ENCODE measurements at places on chromosomes 4 and X.

GRCh38 chr4:188971125-188971524 is 831.9 kb downstream of the TRIML1 start:
- DNase-seq: peak; percentile 46

GRCh38 chr4:159175085-159175988 is 72.5 kb downstream of the RAPGEF2 start:
- DNase-seq: peak; percentile 68

DNA sequence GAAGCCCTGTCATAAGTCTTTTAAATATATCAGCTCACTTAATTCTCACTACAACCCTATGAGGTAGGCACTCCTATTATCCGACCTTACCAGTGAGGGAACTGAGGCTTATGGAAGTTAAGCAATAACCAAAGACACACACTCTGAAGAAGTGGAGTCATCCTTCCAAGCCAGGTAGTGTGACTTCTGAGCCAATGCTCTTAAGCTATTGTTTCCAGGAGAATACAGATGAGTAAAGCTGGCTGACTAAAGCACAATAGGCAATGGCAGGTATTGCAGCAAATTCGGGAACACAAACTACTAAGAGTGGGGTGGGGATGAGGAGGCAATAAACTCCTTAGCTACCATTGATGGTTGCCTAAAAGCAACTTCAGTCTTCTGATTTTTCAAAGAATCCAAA is 81.8 kb upstream of the KIT start:
- no peak for DNase-seq

GRCh38 chr4:112765317-112765974 is 128.5 kb downstream of the LARP7 start:
- DNase-seq: no peak

DNA sequence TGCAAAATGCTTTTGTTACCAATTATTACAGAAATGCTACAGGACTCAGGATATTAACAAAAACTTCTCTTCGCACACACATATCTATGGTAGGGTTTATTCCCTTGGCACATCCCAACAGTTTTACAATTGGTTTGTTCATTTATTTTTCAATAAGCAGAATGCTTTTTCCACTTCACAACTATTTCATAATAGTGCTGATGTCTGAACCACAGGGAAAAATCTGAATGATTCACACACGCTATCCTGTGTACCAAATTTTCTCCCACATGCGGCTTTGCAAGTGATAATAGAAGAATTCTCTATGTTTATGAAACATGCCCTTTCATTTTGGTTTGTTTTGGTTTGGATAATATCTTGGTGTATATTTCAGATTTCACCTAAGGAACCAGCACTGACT is 725.7 kb upstream of the TENM3 start:
- DNase-seq: no peak

DNA sequence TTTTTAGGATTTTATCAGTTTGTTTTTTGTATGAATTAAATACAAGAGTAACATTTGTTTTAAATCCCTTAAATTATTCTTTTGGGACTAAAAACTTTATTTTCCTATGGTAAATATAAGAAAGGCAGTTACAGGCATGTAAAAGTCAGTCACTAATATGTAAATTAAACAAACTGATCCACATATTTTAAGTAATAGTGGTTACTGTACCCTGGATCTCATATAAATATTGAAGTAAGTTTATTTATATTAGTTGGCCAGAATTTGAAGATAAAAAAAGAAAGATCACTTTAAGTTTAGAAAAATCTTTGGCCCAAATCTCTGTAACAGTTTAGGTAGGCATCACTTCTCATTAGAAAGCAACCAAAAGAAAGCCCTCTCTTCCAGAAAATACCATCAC is 45.8 kb downstream of the LDB2 start:
- DNase-seq: no peak

GRCh38 chr4:159175989-159176375 is 73.1 kb downstream of the RAPGEF2 start:
- no peak for DNase-seq

- no peak for DNase-seq
Measured at GRCh38 chr4:119290598-119290997, 31.3 kb downstream of the FABP2 start.

GRCh38 chr4:54144661-54145171 is 44.8 kb downstream of the GSX2 start:
- DNase-seq: peak; percentile 94

DNA sequence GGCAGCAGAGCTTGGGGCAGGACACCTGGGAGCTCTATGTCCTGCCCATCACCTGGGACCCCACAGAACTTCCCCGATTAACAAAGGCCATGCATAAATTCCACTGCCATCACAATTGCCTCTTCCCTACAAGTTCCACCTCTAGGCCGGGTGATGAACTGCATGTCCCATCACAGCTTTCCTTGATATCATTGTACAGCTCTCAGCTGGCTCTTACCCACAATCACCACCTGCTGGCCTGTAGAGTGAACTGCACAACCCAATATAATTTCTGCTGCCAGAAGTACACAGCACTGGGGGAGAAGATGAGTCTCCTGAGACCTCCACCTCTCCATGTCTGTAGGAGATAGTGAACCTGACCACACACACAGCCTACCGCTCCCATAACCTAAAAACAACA is 285.0 kb upstream of the AADAT start:
- peak; percentile 17 for DNase-seq

DNA sequence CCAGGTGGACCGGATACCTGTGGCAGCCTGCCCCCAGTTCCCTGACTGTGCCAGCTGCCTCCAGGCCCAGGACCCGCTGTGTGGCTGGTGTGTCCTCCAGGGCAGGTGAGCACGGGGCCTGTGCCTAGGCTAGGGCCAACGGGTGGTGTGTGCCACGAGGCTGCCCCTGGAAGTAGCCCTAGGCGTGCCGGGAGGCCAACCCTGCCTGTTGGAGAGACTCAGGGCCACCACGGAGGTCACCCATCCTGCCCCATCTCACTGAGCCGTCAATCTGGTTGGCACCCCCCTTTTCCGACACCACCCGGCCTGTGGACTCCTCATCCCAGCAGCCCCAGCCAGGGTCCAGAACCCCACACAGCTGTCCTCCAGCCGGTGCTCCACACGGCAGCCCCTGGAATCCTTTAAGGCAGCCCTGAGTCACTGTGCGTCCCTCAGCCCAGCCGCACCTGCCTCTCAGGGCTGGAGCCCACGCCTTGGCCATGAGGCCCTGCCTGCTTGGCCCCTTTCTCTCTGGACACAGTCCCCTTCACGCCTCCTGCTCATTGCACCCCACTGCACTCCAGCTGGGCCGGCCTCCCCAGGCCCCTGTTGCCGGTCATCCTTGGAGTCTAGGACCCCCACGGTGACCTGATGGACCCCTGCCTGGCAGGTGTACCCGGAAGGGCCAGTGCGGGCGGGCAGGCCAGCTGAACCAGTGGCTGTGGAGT is 5.3 kb downstream of the PLXNB3 start:
- no peak for DNase-seq

- DNase-seq: no peak
Measured at GRCh38 chr4:111676533-111676932, 468.7 kb upstream of the FAM241A start.

GRCh38 chr4:7423391-7423790 is 11.3 kb downstream of the PSAPL1 start:
- DNase-seq: no peak

- DNase-seq: no peak
Measured at GRCh38 chr4:22179124-22179874, 230.7 kb upstream of the KCNIP4 start.

- no peak for DNase-seq
Measured at GRCh38 chrX:132423323-132423722, 65.5 kb downstream of the MBNL3 start.

GRCh38 chrX:109635146-109635545 is 10.2 kb upstream of the KCNE5 start:
- DNase-seq: no peak

- no peak for DNase-seq
Measured at GRCh38 chr4:77911091-77911490, 48.5 kb downstream of the MRPL1 start.

GRCh38 chr4:95256108-95256835 is 292.5 kb downstream of the UNC5C start:
- DNase-seq: no peak

DNA sequence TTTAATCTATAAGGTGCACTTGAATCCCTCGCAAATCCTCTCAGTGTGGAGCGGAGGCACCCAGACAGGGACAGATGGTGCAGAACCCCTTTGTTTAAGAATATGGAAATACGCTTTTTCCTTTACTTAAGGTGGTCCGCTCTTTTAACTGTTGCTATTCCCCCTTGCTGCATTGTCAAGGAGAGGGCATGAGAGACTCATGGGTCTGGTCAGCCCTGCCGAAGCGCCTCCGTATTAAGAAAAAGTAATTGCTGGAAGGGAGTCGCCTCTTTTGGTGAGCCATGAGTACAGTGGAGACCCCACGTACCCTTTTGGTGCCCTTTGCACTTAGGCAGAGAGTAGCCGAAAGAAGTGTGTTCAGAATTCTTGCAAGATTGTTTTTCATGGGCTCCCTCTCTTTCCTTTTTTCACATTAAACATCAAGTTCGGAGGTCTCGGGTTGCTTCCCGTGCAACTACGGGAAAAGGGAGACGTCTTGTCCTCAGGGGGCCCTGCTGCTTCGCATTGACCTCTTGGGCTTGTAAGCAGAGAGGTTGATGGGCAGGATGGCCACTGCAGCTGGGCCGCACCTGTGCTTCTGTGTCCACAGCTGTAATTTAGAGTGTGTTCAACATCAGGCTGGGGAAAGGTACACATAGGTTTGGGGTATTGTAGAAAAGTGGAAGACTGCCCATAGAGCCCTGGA is 109.6 kb downstream of the SPRY1 start:
- no peak for DNase-seq

DNA sequence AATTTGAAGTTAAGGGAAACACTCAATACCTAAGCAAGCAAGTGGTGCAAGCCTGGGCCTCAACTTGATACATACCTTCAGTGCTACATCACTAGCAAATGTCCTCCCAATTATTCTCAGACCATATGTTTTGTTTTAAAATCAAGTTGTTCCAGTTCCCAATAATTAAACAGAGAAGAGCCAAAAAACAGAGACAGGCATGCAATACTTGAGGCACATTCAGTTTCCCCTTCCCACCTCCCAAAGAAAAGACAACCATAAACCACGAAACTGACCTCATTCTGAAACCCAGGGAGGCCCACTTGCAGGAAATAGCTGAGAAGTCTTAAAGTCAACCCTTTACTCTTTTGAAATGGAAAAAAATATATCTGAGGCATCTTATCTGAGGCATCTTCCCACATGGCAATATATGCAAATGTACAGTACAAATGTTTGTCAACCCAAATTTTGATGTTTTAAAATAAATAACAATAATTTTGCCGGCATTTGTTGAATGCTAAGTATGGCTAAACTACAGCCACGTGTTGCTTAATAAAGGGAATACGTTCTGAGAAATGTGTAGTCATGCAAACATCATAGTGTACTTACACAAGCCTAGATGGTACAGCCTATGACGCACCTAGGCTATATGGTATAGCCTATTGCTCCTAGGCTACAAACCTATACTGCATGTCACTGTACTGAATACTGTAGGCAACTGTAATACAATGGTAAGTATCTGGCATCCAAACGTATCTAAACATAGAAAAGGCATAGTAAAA is 147.5 kb downstream of the TSPAN5 start:
- no peak for DNase-seq

- no peak for DNase-seq
Measured at GRCh38 chr4:115515772-115516171, 402.4 kb upstream of the NDST4 start.

GRCh38 chrX:42952621-42953020 is 174.7 kb upstream of the PPP1R2C start:
- DNase-seq: no peak

- DNase-seq: no peak
Measured at GRCh38 chr4:24650849-24651640, 66.7 kb upstream of the DHX15 start.

GRCh38 chr4:130074096-130074495 is 978.1 kb downstream of the C4orf33 start:
- DNase-seq: no peak

DNA sequence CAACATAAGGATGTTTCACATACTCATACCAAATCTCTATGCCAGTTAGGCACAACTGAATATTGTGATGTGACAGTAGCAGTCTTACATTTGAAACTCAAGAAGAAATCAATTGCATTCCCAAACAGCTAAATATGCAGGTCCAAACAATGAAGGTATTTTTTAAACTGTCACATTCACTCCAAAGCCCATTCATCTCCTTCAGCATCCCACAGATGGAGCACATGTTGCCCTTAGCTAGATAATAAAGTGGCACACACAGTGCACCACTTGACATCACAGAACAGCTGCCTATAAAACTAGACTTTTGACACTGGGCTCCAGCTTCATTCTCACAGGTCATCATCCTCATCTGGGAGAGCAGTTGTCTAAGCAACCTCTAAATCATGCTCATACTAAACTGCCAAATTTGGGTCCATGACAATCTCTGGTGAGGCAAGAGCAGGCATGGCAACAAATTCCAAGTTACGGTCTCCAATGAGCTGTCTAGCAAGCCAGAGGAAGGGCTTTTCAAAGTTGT is 26.2 kb upstream of the ARHGEF6 start:
- DNase-seq: no peak

GRCh38 chr4:87045234-87045558 is 110.4 kb downstream of the AFF1 start:
- DNase-seq: no peak

DNA sequence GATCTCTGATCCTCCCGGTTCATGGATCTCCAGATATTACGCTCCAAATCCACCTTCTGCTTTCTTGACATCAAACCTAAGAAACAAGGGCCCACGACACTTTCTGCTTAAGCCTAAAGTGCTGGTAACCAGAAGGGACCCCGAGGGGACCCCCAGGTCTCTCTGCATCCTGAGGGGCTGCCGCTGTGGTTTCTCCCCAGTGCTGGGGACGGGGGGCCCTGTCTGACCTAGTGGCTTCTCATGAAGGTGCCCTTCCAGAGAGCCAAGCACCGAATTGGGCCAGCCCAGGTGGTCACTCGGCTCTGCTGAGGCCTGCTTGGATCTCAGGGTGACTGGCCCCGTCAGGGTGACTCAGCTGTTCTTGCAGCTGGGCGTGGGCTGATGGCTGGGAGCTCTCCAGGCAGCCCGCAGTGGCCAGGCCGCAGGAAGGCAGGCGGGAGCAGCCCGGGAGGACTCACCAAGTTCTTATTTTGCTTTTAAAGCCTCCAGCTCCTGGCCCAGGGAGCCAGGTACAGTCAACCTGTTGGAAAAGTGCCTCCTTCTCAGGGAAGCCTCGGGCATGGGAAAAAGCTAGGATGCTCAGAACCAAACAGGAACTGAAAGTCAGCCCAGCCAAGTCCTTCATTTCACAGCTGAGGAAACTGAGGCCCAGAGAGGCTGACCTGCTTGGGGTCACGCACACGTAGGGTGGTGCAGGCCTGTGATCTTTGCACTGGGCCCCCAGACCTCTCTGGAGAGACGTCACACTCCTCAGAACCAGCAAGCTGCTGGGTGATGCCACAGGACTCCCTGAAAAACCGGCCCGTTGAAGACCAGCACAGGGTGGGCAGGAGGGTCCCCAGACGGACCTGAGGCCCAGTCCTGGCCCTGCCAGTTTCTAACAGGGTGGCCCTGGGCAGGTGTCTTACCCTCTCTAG is 16.7 kb downstream of the BLOC1S4 start:
- no peak for DNase-seq

DNA sequence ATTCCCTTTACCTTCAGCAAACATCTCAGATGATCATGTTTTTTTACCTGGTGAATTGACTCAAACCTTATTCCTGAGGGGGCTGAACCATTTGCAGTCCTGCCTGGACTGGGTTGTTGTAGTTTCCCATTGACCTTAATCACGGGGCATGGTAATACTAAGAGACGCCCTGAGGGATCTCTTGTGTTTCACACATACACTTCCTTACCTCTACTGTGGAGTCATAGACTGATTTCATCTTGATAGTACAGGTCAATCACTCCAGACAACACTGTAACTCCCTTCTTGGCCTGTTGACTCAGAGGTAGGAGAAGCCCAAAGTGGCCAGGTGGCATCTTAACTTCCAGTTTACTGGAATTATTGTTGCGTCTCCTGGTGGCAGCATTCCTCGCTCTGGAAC is 1064.0 kb upstream of the PCDH10 start:
- no peak for DNase-seq
